Right renal pelvis (tissue), 4 donors: ENCODE measurements at places on chromosomes 16 and 17. TPM values are rescaled to one million over a fixed set of nuclear protein-coding genes. Genes with fewer than 3 reads are reported as not detected.

DNA sequence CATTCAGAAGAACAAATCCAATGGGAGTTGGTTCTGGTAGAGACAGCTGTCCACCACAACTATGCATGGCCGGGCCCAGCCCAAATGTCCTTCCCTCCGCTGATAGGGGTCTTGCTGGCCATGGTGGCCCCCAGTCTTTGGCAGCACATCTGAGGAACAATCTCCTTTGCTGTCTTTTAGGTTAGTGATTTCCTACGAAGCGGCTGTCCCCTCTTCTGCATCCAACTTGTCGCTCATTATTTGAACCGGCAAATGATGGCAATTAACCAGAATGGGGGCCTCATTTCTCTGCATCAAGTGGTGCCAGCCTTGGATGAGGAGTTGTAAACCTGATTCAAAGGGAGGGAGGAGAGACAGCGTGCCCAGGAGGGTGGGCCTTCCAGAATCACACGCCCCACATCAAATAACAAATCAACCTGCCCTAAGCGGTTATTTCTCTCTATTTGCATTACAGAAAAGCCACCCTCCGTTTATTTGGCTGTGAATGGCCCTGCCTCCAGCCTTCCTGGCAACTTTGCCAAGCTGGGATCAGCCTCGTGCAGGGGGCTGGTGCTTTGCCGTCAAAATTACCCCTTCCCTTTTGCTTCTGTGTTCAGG is 156.5 kb downstream of the RGS9 start:
- no peak for DNase-seq

DNA sequence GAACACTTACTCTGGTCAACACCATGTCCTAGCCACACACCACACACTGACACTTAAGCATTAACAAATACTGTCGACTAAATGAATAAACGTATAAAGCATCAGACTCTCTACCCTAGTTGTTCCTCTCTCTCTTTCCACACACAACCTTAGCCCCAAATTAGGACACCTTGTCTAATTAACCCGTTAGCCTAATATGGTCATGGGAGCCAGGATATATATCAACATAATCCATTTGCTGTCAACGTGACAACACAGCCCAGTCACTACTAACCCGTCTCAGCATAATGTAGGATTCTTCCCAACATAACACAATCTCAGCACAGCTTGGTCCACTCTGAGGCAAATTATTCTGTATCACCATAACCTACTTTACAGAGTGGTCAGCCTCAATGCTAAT is 2.2 kb downstream of the DVL2 start:
- no peak for DNase-seq

WDR90 gene
- polyA plus RNA-seq = 49.7 TPM

GRCh38 chr17:36722121-36722902 is 120.9 kb downstream of the MRM1 start:
- DNase-seq = no peak

TNFRSF12A gene
- polyA plus RNA-seq = 13.0 TPM

- no peak for DNase-seq
Observed at GRCh38 chr16:88809068-88809675, 2.6 kb downstream of the APRT start.

PKMYT1 gene
- 13.9 TPM for polyA plus RNA-seq

- DNase-seq = peak; percentile 8
Observed at GRCh38 chr16:3274490-3274889, 8.8 kb upstream of the ZNF263 start.

CA7 gene
- polyA plus RNA-seq = 0.24 TPM

GRCh38 chr16:12661656-12662172 is 142.0 kb downstream of the CPPED1 start:
- peak; percentile 67 for DNase-seq

KRTAP9-4 gene
- not detected for polyA plus RNA-seq

- no peak for DNase-seq
Observed at GRCh38 chr16:67235816-67236562, 9.1 kb downstream of the TMEM208 start.

C16orf96 gene
- 0.25 TPM for polyA plus RNA-seq

TNFSF13 gene
- 13.6 TPM for polyA plus RNA-seq

DNA sequence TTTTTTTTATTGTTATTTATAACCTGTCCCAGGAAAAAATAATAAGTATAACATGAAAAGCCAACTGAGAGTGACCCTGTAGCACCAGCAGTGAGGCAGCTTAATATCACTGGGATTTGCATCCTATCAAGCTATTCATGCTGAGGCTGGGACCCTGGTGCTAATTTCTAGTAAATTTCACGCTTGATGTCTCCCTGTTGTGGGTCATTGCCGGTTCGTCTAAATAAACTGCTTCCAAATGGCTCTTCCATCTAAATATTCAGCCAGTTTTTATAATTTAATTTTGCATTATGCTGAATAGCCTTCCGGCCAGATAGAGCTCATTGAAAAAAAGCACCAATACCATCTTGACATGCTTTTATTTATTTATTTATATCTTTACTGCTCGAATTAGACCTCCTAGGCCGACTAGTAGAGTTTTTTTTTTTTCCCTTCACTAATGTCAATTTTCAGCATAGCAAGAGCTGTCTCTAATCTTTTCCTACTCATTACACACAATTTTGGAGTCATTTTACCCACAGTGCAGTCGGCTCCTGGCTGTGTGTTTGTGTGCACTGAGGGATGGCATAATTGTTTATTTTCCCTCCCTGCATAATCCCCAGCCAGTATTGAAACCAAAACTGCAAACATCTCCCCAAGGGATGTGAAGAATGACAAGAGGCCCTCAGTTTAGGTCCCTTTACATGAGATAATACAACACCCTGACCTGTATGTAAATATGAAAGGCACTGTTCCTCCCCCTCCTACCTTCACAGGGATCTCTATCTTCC is 168.8 kb downstream of the AATF start:
- DNase-seq = no peak

MATCAP1 gene
- polyA plus RNA-seq = 35.0 TPM

CACNB1 gene
- polyA plus RNA-seq = 8.5 TPM

GAA gene
- 45.8 TPM for polyA plus RNA-seq

DNA sequence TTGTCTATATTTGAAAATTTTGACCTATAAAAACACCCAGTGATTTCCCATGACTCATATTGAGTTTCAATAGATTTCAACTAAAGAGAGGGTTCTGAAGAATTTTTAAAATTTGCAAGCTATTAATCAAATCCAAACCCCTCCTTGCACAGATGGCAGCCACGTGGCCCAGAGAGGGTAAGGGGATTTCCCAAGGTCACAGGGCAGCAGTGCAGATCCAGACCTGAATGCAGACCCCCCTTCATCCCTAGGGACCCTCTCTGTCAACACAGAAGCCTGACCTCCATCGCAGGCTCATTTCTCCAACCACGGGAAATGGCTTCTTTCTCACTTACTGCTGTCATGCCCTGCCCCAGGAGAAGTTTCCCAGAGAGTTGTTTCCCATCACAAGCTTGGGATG is 24.7 kb upstream of the CES5A start:
- no peak for DNase-seq

DNA sequence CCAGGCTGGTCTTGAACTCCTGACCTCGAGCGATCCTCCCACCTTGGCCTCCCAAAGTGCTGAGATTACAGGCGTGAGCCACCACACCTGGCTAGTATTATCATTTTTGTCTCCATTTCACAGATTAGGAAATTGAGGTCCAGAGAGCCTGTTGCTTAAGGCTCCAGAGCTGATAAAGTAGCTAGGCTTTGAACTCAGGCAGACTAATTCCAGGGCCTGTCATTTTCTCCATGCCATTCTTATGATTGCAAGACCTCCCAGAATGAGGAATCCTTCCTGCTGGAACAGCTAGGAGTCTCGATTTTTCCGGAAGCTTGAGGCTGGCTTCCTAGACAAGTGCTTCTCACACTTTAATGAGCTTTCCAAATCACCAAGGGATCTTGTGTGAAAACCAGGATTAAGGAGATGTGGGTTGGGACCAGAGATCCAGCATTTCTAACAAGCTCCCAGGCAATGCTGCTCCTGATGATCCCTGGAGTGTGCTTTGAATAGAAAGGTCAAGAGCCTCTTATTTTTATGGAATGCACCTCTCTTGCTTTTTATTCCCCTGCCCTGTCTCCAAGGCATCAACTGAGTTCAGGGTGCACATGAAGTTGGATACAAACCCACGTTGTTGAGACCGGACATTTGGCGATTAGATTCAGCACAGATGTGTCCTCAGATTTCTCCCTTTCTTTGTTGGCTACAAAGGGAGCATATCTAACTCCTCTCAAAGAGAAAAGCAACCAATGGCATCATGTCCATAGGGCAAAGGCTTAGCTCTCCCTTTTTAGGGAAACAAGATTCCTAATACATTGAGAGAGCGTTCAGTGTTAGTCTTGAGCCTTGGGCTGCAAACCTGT is 40.3 kb upstream of the FAM20A start:
- no peak for DNase-seq

DNA sequence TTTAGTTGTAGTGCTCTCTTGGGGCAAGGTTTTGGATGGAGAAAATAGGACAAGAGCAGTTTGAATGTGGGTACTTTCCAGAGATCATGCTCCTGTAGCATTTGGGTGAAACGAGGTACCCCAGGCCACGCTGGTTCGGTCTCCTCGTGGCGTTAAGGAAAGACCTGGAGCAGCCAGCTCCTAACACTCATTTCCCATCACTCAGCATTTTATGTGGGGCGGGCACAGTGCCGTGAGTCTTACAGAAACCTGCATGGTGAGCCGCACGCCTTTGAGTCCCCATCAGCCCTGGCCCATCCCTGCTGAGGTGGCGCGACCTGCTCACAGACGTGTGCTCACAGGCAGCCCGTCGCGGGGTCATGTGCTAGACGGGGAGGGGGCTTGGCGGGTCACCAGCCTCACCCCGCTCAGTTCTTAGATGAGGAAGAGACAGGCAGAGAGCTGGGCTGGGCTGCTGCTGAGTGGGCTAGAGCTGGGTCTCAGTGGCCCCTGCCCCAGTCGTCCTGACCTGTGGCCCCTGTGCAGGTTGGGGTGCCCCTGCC is 37.3 kb downstream of the TBCD start:
- DNase-seq = no peak

GRCh38 chr16:31064882-31065461 is 9.1 kb downstream of the ZNF668 start:
- no peak for DNase-seq

GRCh38 chr17:9266031-9266680 is 244.8 kb downstream of the NTN1 start:
- DNase-seq = no peak

- DNase-seq = no peak
Observed at GRCh38 chr17:22409160-22409751, 716.9 kb downstream of the KCNJ18 start.
